Left lung (tissue), 14 donors: ENCODE measurements at places on chromosomes 1 and 21.

GRCh38 chr1:55425310-55425930, 210.3 kb upstream of the USP24 start:
- DNase-seq = no peak

GRCh38 chr1:19208710-19209438, 1.2 kb downstream of the UBR4 start:
- DNase-seq = no peak

- DNase-seq = no peak
These were observed 137.6 kb upstream of the SGIP1 start for GRCh38 chr1:66396212-66396890.

- peak; percentile 73 for DNase-seq
These were observed 496.9 kb downstream of the NEGR1 start for GRCh38 chr1:71785450-71785849.

DNA sequence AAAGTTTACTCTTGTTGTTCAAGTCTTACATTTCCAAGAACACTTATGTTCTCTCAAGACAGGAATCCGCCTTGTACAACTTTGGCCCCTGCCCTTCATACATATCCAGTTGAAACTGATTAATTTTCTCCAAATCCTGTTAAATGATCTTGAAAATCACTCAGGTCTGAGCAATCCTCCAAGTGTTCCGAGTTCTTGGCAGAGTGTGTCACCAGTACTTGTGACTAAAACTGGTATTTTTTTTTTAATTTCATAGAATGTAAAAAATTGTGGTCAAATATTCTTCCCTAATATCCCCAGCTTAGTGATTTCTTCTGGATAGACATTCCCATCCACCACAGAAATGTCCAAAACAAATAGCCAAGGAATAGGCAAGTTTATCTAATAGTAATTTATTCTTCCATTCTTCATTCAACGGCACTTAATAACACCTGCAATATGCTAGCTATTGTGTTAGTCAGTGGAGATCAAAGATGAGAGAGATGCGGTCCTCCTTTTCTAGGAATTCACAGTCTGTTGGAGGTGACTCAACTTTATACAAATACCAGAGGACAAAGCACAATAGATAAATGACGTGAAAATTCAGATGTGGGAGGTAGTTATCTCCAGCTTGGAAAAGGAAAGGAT, 71.4 kb downstream of the DIRAS3 start:
- DNase-seq = no peak

DNA sequence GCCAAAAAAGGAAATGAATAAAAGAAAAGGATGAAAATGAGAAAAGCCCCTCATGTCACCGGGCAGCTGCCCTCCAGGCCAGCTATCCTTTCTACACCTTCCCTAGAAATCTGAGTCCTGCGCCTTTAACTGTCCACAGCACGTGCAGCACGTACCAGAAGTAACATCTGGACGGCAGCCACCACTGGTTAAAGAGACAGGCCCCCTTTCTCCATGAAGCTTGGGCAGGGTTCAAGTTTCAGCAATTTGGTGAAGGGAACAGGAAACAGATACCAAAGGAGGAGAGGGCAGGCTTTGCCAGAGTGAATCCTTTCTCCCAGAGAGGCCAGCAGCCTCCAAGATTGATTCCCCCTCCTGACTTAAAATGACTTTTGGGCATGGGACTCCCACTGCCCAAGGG, 3.6 kb upstream of the KIAA2013 start:
- peak; percentile 78 for DNase-seq

DNA sequence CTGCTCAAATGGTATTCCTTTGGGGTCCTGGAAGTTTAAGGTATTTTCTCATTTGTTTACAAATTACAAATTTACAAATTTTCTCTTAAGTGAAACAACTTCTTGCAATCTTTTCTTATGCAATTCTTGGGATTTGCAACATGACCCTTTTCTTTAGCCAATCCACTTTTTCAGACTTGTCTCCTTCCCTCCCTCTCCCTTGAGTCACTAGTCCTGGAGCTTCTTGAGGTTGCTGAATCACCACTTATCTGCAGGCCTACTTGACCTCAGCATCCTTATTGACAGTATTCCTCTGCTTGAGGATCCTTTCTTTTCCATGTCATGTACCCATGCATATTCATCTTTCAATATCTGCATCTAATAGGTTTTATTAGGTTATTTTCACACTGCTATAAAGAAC, 302.8 kb upstream of the ADAMTS5 start:
- DNase-seq = no peak

GRCh38 chr21:25283720-25284119, 323.6 kb downstream of the MRPL39 start:
- no peak for DNase-seq

GRCh38 chr1:21379571-21379970, 60.4 kb upstream of the NBPF3 start:
- no peak for DNase-seq

DNA sequence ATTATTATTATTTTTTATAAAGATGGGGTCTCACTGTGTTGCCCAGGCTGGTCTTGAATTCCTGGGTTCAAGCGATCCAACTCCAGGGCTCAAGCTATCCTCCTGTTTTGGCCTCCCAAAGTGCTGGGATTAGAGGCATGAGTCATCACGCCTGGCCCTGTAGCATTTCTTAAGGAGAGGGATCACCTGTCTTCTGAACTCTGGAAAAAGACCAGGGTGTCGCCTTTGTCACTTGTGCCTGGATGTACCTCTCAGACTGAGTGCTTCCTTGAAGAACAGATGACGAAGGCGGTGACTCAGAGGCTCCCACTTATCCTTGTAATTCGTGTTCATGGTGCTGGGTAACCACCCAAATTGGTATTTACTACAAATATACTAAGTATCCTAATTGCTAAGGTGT, 2.4 kb upstream of the CGN start:
- no peak for DNase-seq

GRCh38 chr1:188117436-188117835, 1288.7 kb downstream of the PLA2G4A start:
- DNase-seq = no peak

- DNase-seq = peak; percentile 68
These were observed 7.2 kb upstream of the BCL10 start for GRCh38 chr1:85283475-85284199.

DNA sequence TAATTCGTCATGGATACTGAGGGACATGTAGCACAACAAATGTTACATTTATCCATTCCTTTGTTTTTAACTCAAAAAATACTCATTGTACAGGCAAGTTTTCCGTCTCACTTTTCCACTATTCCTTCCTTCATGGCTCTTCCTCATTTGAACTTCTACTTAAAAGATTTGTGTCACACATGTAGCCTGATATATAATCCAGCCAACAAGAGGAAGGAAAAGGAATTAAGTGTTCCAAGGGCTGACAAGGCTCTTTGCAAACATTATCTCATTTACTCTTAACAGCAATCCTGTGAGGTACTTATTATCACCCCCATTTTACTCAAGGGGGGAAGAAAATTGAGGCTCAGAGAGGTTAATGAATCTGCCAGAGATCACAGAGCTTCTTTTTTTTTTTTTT, 22.9 kb downstream of the CD244 start:
- DNase-seq = no peak

- no peak for DNase-seq
These were observed 128.2 kb downstream of the EIF4G3 start for GRCh38 chr1:21048462-21048861.

- no peak for DNase-seq
These were observed 149.5 kb upstream of the B3GALT2 start for GRCh38 chr1:193335806-193336428.

DNA sequence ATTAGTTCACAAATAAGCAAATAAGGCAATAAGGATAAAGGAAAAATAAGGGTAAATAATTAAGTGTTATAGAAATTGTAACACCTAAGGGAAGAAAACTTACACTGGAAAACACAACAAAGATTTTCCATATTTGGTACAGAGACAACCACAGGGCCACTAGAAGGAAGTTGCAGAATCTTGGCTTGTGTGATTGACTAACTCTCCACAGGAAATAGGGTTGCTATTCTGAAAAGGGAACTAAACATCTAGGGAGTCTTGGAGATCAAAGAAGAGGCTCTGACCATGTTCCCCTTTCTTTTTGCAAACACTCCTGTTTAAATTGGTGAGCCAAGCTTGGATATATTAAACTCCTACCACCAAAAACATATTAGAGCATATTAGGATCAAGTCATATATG, 59.1 kb downstream of the APCS start:
- DNase-seq = no peak

DNA sequence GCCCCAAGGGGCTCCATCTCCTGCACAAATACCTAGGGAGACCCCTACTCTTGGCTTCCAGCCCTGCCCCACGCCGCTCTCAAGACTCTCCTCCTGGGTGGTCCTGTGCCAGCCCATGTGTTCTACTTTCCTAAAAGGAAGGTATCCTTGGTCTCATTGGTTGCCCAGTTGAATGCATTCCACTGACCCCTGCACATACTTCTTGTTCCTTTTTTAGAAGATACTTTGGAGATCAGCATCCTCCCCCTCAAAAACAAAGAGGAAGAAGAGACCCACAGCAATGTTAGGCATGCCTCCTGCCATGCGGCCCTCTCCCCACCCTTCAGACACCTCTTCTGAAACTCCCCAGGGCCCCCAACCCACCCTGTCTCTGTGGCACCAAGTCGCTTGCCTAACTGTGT, 4.1 kb downstream of the SLAMF9 start:
- DNase-seq = no peak

GRCh38 chr21:31162827-31163226, 124.6 kb upstream of the KRTAP19-8 start:
- no peak for DNase-seq

GRCh38 chr1:55870106-55870505, 654.9 kb upstream of the USP24 start:
- DNase-seq = no peak

DNA sequence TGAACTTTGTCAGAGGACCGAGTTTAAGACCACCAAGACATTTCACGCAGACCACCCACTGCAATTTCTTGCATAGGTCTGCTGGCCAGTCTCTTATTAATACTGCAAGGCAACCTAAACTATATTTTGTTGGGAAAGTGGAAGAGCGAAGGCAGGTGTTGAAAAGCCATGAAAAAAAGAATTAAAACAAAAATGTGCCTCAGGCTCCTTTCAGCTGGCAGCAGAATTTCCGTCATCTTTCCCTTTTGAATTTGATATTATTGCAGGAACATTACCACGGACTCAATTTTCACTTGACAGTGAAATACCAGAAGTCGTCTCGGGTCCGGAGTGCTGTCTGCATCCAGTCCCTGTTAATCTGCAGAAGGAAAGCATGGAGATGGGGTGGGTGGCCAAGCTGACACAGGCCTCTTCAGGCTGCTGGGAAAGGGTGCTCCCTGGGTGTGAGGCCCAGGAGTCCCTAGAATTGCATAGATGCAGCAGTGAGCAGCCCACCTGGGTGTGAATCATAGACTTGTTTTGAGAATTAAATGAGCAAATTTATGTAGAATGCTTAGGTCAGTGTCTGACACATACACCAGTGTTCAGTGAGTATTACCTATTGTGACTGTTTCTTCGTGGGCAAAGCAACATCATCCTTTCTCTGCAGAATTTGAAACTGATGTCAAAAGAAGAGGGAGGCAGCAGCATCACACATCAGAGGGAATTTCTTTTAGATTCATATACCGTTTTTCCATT, 150.7 kb downstream of the PBX1 start:
- DNase-seq = no peak

DNA sequence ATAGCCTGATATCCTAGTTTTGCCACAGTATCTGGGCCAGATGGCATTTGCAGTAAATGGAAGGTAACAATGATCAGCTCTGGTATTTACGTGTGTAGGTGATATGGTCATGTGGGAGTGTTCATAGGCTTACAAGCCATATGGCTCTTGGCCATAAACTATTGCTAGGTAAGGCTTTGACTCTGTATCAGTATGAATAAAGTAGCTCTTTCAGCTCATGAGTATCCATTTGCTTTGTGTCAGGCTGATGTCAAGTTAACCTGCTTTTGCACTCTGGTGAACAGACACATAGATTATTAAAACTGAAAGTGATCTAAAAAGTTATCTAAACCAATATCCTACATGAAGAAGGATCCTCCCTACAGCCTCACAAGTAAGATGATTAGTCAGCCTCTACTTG, 69.0 kb downstream of the DDR2 start:
- no peak for DNase-seq

DNA sequence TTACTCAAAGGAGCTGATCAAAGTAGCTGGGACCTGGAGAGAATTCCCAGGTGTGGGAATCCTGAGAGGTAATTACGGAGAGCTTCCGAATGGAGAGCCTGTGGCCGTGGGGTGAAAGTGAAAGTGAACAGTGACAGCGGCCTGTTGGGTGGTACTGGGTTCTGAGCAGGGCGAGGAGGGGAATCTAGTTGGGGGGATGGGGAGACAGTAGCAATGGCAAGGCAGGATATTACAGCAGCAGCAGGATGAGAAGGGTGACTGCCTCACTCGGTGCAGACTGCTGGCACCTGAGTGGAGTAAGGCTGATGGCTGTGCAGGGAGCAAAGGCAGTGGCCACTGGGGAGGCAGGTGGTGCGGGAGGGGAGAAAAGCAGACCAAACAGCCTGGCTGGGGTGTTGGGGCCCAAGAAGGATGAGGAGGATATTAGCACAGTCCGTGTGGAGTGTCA, 70.3 kb upstream of the PRDX6 start:
- no peak for DNase-seq

GRCh38 chr1:22064751-22065402, 12.4 kb downstream of the CDC42 start:
- no peak for DNase-seq

GRCh38 chr1:234659538-234659937, 49.6 kb upstream of the IRF2BP2 start:
- no peak for DNase-seq

DNA sequence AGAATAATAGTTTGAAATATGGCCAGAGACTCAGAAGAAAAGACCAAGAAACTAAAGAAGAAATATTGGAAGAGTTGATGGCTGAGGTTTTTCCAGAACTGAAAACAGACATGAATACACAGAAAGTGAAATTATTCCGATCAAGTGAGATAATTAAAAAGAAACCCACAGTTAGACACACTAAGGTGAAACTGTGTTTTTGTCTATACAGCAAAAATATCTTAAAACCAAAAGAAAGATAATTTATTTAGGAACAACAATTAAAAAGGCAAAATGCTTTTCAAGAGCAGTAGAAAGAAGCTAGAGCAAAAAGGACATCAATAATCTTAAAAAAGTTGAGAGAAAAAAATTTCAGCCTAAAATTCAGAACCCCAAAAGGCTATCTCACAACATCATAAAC, 116.3 kb downstream of the COP1 start:
- no peak for DNase-seq

- DNase-seq = no peak
These were observed 36.5 kb downstream of the SCCPDH start for GRCh38 chr1:246760422-246761347.

- DNase-seq = no peak
These were observed 84.1 kb downstream of the LYPLAL1 start for GRCh38 chr1:219257751-219258150.

DNA sequence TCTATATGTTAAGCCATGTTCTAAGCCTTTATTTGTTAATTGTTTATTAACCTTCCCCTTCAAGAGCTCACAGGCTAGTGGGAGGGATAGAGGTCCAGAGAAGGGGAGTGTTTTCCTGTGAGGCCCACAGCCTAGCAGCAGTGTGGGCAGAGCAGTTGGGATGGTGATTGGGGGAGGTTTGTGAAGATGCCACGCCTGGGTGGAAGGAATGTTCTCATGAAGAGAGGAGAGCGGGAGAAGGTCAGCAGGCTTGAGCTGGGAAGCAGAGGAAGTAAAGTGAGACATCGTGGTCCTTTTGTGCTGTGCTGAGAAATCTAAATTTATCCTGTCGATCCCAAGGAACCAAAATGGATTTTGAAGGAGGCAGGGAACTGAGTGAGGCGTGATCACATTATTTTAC, 42.6 kb downstream of the TRAPPC10 start:
- DNase-seq = no peak
